ENCODE measurements at places on chromosomes 11 and 22.

GRCh38 chr11:133386262-133386661 is 146.0 kb downstream of the OPCML start:
- no peak for DNase-seq

- DNase-seq, result no peak
Observed at GRCh38 chr22:41280854-41281253, 5.1 kb downstream of the RANGAP1 start.

- DNase-seq, result no peak
Observed at GRCh38 chr22:43081968-43082367, 7.2 kb downstream of the TTLL1 start.

DNA sequence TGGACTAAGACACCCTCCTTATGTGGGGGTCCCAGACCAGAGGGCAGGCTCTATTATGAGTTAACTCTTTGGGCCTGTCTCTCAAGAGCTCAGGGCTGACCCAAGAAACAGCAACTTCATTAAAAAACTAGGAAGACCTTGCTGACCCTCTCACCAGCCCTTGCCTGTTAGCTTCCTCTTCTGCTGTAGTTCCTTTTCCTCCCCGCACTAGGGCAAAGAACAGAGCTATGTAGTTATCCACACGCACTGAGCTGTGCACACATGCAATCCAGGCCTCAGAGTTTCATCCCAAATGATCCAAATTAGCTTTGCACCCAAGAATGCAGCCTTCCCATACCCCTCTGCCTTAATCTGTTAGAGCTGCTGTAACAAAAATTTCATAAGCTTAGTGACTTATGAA is 539.6 kb upstream of the CADM1 start:
- no peak for DNase-seq

DNA sequence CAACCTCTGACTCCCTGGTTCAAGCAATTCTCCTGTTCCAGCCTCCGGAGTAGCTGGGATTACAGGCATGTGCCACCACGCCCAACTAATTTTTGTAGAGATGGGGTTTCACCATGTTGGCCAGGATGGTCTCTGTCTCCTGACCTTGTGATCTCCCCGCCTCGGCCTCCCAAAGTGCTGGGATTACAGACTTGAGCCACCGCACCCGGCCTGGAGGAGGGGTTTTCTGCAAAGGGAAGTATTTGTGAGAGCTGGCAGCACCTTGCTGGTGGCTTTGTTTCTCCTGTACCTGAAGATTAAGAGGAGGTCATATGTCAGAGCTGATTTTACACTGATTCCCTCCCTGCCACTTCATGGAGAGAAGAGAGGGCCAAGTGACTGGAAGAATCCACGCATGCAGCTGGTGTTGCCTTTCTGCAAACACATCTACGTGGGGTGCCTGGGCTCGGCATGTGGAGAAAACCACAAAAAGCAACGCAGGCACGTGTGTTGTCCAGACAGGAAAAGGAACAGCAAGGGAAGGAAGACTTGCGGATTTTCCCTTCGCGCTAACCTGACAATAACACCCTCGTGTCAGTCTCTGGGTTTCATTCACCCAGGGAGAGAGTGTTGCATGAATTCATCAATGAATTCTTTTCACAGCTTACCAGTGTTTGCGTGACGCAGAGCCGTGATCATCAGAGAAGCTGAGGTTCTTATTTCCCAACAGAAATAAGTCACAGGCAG is 61.9 kb downstream of the TSPAN18 start:
- DNase-seq, result no peak

- no peak for DNase-seq
Observed at GRCh38 chr11:103625624-103625965, 410.8 kb upstream of the DDI1 start.

DNA sequence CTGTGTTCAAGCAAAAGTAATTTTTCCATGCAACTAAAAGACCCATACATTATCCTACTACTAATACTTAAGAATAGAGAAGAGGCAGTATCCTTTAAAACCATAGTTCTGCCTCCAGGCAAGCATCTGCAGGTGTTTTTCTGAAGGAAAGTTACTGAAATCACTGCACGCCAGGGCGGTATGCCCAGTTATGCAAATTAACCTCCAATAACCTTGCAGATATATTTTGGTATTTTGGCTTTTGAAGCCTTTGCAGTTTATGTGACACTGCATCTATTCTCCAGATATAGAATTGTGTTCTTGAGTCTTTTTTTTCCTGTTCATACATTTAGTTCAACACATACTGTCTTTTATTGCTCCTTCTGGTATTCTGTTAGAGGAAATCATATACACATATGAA is 346.2 kb upstream of the PDGFD start:
- no peak for DNase-seq

- no peak for DNase-seq
Observed at GRCh38 chr11:14547440-14547839, 27.3 kb upstream of the PSMA1 start.

Data from activated CD4-positive, alpha-beta T cell treated with anti-CD3 and anti-CD28 coated beads for 24 hours (primary cell).